ENCODE measurements at places on chromosomes 11 and 22.
A peak's percentile ranks its signal among the peaks of the same experiment; 100 is the strongest.

GRCh38 chr11:20289732-20290131, 73.8 kb upstream of the HTATIP2 start:
- no peak for DNase-seq

- DNase-seq, result no peak
Observed at GRCh38 chr22:43162412-43163150, 11.2 kb downstream of the TSPO start.

GRCh38 chr22:27255580-27255979, 546.0 kb downstream of the MN1 start:
- no peak for DNase-seq

DNA sequence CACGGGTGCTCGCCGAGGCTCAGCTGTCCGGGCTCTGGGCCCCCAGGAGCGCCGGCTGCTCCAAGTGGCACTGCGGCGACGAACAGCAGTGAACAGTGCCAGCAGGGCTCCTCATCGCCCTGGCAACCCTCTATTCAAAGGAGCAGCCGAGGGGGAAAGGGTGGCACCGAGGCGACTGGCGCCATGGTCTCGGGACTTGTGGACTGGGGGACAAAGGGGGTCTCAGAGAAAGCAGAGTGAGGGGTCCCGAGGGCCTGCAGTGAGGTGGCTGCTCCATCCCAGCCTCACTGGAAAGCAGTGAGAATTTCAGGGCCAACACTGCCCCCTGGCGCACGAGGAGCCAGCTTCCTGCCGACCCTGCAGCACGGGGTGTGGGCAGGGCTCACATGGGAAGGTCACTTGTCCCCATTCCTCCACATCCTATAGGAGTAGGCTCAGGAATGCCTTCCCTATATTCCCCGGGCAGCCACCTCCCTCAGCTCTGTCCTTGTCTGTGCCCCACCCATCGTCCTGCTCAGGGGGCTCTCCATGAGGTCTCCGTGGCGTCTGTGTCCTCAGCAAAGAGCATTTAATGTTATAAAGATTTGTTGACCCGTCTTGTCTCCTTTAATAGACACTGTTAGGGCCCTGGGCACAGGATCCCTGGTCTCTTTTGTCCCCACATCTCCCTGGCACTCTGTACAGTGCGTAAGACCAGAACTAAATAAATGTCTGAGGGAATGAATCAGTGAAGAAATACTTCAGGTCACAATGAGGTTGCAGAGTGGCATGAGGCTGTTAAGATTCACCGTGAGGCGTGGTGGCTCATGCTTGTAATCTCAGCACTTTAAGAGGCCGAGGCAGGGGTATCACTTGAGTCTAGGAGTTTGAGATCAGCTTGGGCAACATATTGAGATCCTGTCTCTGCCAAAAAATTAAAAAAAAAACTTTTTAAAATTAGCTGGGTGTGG, 26.4 kb downstream of the LRFN4 start:
- DNase-seq, result peak; percentile 55

Measured in frontal cortex (tissue), 4 donors.